ENCODE measurements at places on chromosomes 6 and 20.
A peak's percentile ranks its signal among the peaks of the same experiment; 100 is the strongest.

DNA sequence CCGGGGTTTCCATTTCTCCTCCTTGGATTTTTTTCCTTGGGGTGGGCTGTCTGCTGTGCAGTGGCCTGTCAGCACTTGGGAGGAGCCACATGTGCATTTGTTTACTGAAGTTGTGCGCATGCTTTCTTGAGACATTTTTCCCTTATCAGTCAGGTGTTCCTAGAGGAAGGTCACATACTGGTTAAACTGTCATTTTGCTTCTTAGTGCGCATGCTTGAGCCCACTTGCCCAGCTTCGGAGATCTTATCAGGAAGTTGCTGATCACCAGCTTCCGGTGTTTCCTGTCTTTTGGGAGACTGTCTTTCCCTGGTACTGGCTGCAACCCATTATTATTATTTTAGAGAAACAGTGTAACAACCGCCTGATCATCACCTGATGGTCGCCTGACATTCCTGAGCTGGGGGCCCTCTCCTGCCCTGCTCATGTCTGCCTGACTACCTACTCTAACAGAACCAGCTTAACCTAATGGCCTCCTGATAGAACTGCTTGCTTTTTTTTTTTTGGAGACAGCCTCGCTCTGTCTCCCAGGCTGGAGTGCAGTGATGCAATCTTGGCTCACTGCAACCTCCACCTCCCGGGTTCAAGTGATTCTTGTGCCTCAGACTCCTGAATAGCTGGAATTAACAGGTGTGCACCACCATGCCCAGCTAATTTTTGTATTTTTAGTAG is 378 bp upstream of the ERVFRD-1 start:
- no peak for DNase-seq

- DNase-seq = no peak
Observed at GRCh38 chr6:161139766-161140553, 133.9 kb downstream of the AGPAT4 start.

- DNase-seq = no peak
Observed at GRCh38 chr6:35573495-35574110, 60.9 kb upstream of the TULP1 start.

GRCh38 chr6:63097222-63097621 is 114.0 kb upstream of the FKBP1C start:
- no peak for DNase-seq

GRCh38 chr6:38176797-38177751 is 357.5 kb downstream of the ZFAND3 start:
- no peak for DNase-seq

- DNase-seq = peak; percentile 44
Observed at GRCh38 chr6:99119109-99120031, 171.6 kb upstream of the FBXL4 start.

DNA sequence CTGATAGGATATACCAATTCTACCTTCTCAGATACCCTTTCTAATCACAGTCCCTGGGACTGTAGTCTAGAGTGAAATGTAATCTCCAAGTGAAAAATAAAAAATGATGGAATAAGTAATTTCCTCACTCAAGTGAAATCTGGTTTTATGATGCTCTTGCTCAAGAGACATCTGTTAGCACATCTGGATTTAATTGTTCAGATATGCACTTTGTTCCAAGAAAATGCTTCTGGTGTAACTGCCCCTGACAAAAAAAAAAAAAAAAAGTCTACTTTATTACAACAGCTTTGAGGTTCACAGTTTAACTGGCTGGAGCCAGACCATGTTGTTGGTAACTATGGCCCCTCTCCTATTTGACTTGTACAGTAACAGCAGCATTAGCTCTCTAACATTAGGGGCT is 251.8 kb downstream of the BTBD9 start:
- peak; percentile 93 for DNase-seq

GRCh38 chr20:54745780-54746179 is 270.4 kb downstream of the DOK5 start:
- DNase-seq = no peak

DNA sequence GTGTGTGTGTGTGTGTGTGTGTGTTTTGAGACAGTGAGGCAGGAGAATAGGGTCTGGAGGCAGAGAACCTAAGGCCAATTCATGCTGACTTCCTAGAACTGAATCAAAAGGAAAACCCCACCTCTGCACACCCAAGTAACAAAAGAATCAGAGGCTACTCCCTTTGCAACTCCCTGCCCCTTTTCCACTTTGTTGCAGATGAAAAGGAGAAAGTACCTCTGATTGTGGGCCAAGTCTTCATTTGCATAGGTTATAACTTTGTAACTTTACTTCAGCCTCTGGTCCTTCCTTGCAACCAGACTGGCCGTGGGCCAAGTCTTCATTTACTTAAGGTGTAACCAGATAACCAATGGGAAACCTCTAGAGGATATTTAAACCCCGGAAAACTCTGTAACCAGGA is 168.8 kb downstream of the EYA2 start:
- DNase-seq = no peak

DNA sequence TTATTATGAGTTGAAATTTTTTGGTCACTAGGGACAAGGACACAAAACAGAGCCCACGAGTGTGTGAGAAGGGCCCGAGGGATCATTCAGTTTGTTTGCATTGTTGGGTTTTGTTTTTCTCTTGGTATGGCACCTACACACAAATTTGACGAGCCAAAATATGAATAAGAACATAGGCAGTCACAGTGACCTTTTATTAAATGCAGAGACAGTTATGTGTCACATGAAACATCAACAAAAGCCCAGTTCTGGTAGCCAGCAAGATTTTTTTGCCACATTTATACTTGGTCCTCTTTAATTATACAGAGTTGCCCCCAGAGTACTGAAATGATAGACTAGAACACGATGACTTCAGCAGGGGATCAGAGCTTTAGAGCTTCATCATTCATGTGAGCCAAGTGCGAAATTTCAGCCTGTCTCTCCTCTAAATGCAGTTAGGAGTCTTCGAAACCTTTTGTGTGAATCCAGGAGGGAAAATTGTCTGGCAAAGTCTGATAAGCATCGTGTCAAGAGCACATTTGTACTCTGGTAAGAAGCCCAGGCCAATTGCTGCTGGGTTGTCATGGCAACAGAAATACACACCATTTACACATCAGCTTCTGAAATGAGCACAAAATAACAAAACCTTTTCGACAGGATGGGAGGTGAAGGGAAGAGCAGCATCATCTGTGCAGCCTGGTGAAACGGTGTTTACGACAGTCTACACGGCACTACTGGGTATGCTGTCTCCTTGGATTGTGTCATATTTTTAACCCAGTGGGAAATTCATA is 79.2 kb upstream of the RIPOR2 start:
- peak; percentile 72 for DNase-seq

GRCh38 chr6:150878347-150879213 is 13.1 kb downstream of the MTHFD1L start:
- no peak for DNase-seq

DNA sequence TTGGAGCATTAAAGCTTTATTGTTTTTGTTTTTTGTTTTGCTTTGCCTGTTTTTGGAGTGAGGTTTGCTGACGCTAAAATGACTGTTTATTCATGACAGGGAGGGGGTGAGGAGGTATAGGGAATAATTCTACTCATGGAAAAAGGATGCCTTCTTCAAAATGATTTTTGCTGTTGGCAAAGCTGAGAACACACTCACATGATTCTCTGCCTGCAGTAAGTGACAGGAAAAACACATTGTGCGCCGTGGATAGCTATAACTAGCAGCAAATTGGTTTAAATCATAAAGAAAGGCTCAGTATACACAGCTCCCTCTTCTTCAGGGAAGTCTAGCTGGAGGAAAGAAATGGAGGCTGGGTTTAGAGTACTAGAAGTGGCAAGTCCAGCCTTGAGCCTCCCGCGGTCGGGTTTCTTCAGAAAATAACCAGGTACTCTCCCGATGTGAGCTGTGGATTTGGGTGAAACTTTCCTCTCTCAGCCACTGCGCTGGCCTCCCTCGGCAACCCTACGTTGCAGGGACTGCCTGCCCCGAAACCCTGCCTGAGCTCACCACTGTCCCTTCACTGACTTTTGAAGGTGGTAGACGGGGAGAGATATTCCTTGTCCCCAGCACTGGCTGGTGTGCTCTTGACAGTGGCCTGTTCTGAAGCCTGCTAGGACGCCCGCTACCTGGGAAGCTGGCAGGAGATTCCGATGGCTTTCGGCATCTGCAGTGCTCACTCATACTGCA is 278.2 kb downstream of the NRN1 start:
- no peak for DNase-seq

DNA sequence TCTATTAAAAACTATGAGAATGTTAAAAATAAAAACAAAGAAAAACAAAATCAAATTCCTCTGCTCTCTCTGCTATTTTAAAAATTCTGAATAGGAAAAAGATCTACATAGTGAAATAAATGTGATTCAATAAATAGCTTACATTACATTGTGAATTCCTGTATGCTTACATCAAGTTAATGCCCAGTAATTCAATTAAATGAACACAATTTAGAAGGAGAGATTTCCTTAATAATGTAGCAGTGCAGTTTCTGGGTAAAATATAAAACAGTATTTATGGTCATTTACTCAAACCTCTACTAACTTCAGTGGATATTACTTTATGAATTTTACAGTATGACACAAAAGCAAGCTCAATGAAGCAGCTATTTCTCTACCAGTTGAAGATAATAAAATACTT is 594.6 kb downstream of the EYS start:
- DNase-seq = no peak

GRCh38 chr6:55058682-55059081 is 115.6 kb upstream of the HCRTR2 start:
- DNase-seq = no peak

DNA sequence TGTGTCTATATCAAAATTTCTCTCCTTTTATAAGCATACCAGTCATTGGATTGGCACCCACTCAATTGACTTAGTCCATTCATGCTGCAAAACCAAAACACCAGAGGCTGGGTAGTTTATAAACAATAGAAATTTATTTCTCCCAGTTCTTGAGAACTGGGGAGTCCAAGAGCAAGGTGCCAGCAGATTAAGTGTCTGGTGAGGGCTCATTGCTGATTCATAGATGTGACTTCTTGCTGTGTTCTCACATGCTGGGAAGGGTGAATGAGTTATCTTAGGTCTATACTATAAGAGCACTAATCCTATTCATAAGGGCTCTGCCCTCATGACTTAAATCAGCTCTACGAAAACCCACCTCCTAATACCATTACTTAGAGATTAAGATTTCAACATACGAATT is 501.4 kb downstream of the EPM2A start:
- no peak for DNase-seq

GRCh38 chr6:583116-583515 is 73.8 kb downstream of the HUS1B start:
- DNase-seq = no peak

DNA sequence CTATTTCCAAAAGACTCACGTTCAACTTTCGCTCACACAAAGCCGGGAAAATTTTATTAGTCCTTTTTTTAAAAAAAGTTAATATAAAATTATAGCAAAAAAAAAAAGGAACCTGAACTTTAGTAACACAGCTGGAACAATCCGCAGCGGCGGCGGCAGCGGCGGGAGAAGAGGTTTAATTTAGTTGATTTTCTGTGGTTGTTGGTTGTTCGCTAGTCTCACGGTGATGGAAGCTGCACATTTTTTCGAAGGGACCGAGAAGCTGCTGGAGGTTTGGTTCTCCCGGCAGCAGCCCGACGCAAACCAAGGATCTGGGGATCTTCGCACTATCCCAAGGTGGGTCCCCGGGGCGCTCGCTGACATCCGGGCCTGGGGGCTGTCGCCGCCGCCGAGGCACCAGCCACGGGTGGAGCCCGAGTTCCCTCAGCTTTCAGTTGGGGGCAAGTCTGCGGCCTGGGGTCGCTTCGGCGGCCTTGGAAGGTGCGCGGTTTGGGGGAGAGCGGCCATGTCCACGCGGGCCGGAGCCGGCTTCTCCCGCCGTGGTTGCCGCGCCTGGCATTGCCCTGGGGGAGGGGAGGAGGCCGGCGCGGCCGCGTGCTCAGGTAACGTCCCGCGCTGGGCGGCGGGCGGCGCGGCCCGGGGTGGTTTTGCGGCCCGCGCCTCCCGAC is 429 bp downstream of the AMD1 start:
- DNase-seq = peak; percentile 14

DNA sequence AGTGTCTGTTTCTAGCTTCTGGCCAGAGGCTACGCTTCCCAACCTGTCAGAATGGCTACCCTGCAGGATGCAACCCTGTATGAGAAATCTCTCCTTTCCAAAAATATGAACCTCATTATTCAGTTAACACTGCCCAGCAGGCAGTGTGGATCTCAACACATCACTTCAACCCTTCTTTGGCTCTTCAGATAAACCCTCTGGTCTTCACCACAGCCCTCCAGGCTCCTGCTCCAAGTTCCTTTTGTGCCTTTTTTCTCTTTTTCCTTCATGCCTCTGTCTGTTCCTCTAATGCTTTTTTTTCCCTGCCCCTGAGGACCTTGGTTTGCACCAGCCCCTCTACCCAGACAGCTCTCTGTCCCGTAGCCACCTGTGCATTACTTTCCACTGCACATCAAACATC is 207.4 kb downstream of the MYLK4 start:
- no peak for DNase-seq

DNA sequence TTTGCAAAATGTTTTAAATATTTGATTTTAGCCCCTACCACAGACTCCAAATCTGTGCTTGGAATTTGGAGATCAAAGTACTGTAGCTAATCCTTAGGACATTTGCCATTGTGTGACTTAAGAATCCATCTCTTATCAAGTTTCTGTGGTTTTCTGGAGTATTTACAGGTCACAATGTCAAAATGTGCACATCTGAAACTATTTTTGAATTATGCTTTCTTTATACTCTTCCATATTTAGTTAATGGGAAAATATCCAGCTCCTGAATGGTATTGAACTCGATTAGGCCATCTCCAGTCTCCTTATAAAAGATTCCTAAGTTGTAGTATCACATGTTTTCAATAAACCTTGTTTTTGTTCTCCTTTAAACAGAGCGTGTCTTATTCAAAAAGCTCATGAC is 162.5 kb downstream of the KHDC1L start:
- peak; percentile 70 for DNase-seq

DNA sequence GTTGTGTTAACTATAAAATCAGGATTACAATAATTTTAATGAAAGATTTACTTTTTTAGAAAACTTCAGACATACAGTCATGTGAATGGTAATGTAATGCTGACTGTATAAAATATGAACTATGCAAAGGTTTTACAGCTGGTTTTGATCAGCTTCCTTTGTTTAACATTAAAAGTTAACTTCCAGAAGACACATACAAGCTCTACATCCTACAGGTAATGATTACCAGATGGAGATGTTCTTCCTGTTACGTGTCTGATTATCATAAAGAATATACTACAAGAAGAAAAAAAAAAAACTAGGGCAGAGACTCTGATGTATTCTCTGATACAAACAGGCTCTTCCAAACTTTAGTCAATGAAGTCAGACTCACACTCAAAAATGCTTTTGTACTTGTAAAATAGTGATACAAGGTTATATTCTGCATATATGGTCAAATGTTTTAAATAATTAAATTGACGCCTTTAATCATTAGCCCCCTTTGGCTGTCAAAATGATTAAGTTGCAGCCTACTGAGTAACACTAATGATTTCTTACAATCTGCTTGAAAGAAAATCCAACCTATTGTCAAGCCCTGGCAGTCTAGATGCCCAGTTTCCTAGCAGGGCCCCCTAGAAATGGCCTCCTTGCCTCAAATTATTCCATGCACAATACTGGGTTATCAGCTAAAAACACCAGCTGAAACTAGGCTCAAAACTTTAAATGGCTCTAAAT is 251.8 kb upstream of the RUNX2 start:
- peak; percentile 93 for DNase-seq

Data from fibroblast of skin of right quadriceps (primary cell).